ENCODE measurements at places on chromosomes 2 and 18. TPM values are rescaled to one million over a fixed set of nuclear protein-coding genes. Genes with fewer than 3 reads are reported as not detected.

GRCh38 chr2:109231996-109232705, 103.1 kb downstream of the SH3RF3 start:
- DNase-seq, result no peak

DNA sequence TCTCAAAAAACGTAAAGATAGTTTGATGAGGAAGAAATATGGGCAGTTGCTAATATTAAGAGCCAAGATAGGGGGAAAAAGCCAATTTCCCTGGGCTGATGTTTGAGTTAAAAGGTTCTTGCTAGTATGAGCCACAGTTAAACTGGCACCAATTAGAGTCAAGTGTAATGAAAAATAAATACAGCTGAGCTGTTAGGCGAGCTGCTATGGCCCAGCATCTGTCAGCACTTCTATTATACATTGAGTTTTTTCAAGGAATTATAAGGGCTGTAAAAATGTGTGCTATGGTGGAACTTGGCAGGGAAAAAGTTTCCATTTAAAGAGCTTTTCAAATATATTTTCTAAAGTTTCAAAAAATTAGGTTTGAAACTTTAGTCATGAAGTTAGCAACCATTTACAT, 279.6 kb downstream of the CYRIA start:
- no peak for DNase-seq

DNA sequence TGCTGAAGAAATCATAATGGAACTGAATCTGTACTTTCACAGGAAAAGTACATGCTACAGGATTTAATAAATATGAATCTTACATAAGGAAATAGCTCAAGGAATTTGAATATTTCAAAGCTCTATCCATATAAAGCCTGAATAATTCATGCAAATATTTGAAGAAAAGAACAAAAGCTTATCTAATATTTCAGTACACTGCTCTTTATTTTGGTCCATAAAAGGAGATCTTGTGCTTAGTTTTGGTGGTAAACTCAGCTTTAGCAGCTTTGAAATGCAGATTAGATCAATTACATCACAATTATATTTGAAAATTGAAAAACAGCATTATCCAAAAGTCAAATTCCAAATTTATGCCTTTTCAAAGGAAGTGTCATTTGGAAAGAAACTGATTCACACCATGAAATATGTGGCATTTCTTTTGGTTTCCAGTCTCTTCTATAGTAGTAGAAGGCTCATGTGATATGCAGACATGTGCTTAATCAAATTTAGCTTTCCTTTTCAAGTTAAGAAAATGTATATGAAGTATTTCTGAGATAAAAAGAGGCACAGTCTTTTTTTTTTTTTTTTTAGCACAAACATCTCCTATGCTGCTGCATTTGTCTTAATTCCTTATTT, 42.1 kb upstream of the MAP4K3 start:
- no peak for DNase-seq

DNA sequence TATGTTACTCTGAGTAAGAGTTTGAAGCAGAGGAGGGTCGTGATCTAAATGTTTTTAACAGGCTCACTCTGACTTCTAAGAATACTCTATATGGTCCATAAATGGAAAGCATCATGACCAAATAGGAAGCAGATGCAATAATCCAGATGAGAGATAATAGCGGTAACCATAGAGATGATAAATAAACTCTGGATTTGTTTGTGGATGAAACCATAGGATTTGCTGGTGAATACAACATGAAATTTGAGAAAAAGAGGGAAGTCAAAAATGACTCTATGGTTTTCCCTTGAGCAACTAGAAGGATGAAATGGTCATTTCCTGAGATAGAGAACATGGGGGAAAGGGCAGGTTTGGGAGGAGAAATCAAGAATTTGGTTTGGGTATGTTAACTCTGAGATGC, 3.9 kb downstream of the HEATR5B start:
- DNase-seq, result no peak

Gene STARD6
- not detected for total RNA-seq

Gene GPR39
- 14.1 TPM for total RNA-seq

Measured in PC-9 (cell line).